HepG2 (cell line): ENCODE measurements at places on chromosomes 3 and 15. TPM values are rescaled to one million over a fixed set of nuclear protein-coding genes. Genes with fewer than 3 reads are reported as not detected.

The AMIGO3 gene
- 0.21 TPM in 1 of 2 replicates, not detected in the other for polyA plus RNA-seq

The DUOX1 gene
- 0.03 TPM in 1 of 2 replicates, not detected in the other for polyA plus RNA-seq

The GOLGA8O gene
- polyA plus RNA-seq, result 0.04 TPM in 1 of 2 replicates, not detected in the other

The DUOXA1 gene
- polyA plus RNA-seq, result 0.10 TPM in 1 of 2 replicates, not detected in the other

The GHSR gene
- not detected in 2 replicates for polyA plus RNA-seq

The PLA2G4E gene
- 0.01 TPM in 1 of 2 replicates, not detected in the other for polyA plus RNA-seq

The MAP3K13 gene
- 17.3 and 24.2 TPM in 2 replicates for polyA plus RNA-seq

The CHAC1 gene
- polyA plus RNA-seq, result 0.44 and 0.46 TPM in 2 replicates

The PLA2G4D gene
- polyA plus RNA-seq, result 0.21 and 0.29 TPM in 2 replicates
